ENCODE measurements at places on chromosomes 3 and 15.
A peak's percentile ranks its signal among the peaks of the same experiment; 100 is the strongest.

GRCh38 chr3:176734146-176734545, 463.1 kb downstream of the TBL1XR1 start:
- no peaks in the 10 kb centered on the region for H3K27me3 ChIP-seq
- no peaks in the 10 kb centered on the region for H3K36me3 ChIP-seq
- H3K27ac ChIP-seq, result no peak overlapping the region
- H3K4me3 ChIP-seq, result no peak overlapping the region

GRCh38 chr3:74532446-74532845, 82.0 kb downstream of the CNTN3 start:
- H3K27ac ChIP-seq, result no peak overlapping the region
- no peak for DNase-seq
- H3K4me1 ChIP-seq, result no peaks in the 10 kb centered on the region
- H3K27me3 ChIP-seq, result no peaks in the 10 kb centered on the region
- H3K36me3 ChIP-seq, result no peaks in the 10 kb centered on the region

DNA sequence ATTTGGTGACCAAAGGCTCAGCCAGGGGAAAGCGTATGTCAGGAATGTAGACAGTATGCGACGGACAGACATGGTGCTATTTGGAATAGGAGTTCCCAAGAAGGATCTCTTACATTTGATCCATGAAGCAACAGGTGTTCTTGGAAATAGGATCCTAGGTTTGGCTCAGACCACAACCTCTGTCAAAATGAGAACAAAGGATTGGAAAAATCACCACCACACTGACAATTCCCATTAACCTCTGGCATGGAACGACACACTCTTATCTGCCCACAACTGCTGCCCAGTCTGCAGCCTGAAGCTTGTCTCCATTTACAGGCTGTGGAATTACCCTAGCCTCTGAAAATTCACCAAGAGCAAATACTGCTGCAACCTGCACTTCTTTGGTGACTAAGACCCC, 33.6 kb upstream of the LRRN1 start:
- H3K4me3 ChIP-seq, result no peak overlapping the region
- no peaks in the 10 kb centered on the region for H3K4me1 ChIP-seq
- H3K36me3 ChIP-seq, result no peaks in the 10 kb centered on the region
- no peak overlapping the region for H3K27ac ChIP-seq
- H3K27me3 ChIP-seq, result no peaks in the 10 kb centered on the region
- no peak for DNase-seq

DNA sequence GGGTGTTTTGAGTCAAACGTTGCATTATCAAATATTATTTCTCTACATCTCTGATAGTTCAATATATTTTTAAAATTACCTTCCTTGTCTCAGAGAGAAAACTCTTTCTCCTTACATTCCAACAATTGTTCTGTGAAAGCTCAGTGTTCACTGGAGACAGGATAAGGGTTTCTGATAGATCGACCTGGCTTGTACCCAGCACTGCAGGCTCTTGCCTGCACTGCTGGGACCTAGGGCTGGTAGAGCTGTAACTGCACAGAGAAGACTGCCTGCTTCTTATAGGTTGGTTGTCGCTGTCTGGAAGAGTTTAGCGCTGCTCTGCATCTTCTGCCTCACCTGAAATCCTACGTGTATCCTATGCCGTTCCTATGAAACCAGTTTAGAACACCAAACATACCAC, 249.9 kb upstream of the LRTM1 start:
- no peak for DNase-seq
- H3K36me3 ChIP-seq, result no peaks in the 10 kb centered on the region
- no peak overlapping the region for H3K4me3 ChIP-seq
- H3K27me3 ChIP-seq, result no peaks in the 10 kb centered on the region
- H3K27ac ChIP-seq, result no peak overlapping the region
- H3K4me1 ChIP-seq, result no peaks in the 10 kb centered on the region

GRCh38 chr3:115999613-116000012, 376.3 kb downstream of the GAP43 start:
- no peaks in the 10 kb centered on the region for H3K27me3 ChIP-seq
- H3K36me3 ChIP-seq, result no peaks in the 10 kb centered on the region
- no peak overlapping the region for H3K4me3 ChIP-seq
- DNase-seq, result no peak

GRCh38 chr3:4546346-4547178, 53.4 kb downstream of the ITPR1 start:
- no peak for DNase-seq
- H3K27ac ChIP-seq, result no peak overlapping the region
- no peak overlapping the region for H3K4me3 ChIP-seq
- peaks cover 32% of the 10 kb centered on the region for H3K4me1 ChIP-seq
- no peaks in the 10 kb centered on the region for H3K36me3 ChIP-seq

DNA sequence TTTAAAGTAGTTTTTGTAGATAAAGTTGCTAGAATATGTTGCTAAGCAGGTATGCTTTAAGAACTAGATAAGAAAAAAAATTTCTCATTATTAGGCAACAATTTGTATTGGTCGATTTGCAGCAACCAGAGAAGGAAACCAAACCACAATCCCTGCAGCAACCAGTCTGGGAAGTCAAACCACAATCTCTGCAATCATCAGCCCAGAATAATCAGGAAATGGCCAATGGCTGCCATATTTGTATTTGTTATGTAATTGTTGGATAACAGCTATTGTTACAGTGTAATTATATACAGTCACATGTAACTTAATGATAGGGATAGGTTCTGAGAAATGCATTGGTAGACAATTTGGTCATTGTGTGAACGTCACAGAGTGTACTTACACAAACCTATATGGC, 23.6 kb downstream of the STXBP5L start:
- no peak overlapping the region for H3K4me3 ChIP-seq
- H3K27me3 ChIP-seq, result no peaks in the 10 kb centered on the region
- DNase-seq, result no peak
- no peaks in the 10 kb centered on the region for H3K4me1 ChIP-seq

DNA sequence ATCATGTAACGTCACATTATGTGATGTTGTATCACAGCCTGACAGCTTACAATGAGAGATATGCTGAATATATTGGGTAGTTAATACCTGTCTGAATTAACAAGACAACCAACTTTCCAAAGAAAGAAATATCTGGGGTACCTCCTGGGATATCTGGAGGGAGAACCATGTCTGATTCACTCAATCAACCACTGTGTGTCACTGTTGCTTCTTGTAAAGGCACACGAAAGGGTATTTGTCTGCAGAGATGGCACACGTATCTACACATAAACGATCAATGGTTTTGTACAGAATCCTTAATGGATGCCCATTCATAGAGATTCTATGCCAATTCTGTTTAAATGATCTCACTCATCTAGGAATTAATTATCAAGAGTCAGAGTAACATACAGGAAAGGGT, 252.1 kb upstream of the TMCO5A start:
- no peak for DNase-seq
- H3K4me1 ChIP-seq, result no peaks in the 10 kb centered on the region
- H3K27me3 ChIP-seq, result no peaks in the 10 kb centered on the region
- H3K4me3 ChIP-seq, result no peak overlapping the region

- no peak for DNase-seq
- H3K4me1 ChIP-seq, result no peaks in the 10 kb centered on the region
- H3K27ac ChIP-seq, result no peak overlapping the region
- no peaks in the 10 kb centered on the region for H3K27me3 ChIP-seq
- H3K36me3 ChIP-seq, result no peaks in the 10 kb centered on the region
These were observed 342.4 kb upstream of the KCNMB2 start for GRCh38 chr3:178193846-178194245.

- peaks cover 20% of the 10 kb centered on the region for H3K4me1 ChIP-seq
- H3K4me3 ChIP-seq, result no peak overlapping the region
- H3K27ac ChIP-seq, result no peak overlapping the region
- H3K27me3 ChIP-seq, result no peaks in the 10 kb centered on the region
- no peaks in the 10 kb centered on the region for H3K36me3 ChIP-seq
- no peak for DNase-seq
These were observed 1.5 kb downstream of the CYP1A1 start for GRCh38 chr15:74723754-74724334.

- no peaks in the 10 kb centered on the region for H3K36me3 ChIP-seq
- no peaks in the 10 kb centered on the region for H3K27me3 ChIP-seq
- no peak overlapping the region for H3K4me3 ChIP-seq
- H3K4me1 ChIP-seq, result no peaks in the 10 kb centered on the region
- H3K27ac ChIP-seq, result no peak overlapping the region
- no peak for DNase-seq
These were observed 287.5 kb downstream of the ZPLD1 start for GRCh38 chr3:102722317-102722716.

- no peaks in the 10 kb centered on the region for H3K4me1 ChIP-seq
- no peak overlapping the region for H3K27ac ChIP-seq
- no peaks in the 10 kb centered on the region for H3K27me3 ChIP-seq
- H3K36me3 ChIP-seq, result no peaks in the 10 kb centered on the region
- no peak overlapping the region for H3K4me3 ChIP-seq
- no peak for DNase-seq
These were observed 18.1 kb downstream of the LNP1 start for GRCh38 chr3:100419406-100419805.

DNA sequence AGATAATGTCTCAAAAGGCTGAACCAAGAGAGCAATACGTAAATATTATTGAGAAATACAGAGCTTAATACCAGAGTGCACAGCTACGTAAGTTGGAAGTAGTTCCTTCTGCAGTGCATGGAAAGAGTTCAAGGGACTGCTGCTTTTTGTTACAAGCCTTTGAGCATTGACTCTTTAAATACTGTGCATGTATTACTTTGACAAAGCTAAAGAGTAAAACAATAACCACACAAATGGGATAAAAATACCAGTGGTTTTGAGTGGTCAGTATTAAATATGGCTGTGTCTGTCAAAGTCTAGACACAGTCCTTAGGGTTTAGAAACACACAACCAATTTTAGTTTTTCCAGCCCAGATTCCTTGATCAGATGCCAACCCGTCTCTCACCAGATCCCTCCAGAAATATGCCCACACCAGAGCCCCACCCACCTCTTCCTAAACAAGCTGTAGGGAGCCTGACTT, 62.1 kb downstream of the SSR3 start:
- H3K27me3 ChIP-seq, result no peaks in the 10 kb centered on the region
- no peak for DNase-seq
- no peaks in the 10 kb centered on the region for H3K36me3 ChIP-seq
- H3K4me3 ChIP-seq, result no peak overlapping the region
- no peak overlapping the region for H3K27ac ChIP-seq
- no peaks in the 10 kb centered on the region for H3K4me1 ChIP-seq

DNA sequence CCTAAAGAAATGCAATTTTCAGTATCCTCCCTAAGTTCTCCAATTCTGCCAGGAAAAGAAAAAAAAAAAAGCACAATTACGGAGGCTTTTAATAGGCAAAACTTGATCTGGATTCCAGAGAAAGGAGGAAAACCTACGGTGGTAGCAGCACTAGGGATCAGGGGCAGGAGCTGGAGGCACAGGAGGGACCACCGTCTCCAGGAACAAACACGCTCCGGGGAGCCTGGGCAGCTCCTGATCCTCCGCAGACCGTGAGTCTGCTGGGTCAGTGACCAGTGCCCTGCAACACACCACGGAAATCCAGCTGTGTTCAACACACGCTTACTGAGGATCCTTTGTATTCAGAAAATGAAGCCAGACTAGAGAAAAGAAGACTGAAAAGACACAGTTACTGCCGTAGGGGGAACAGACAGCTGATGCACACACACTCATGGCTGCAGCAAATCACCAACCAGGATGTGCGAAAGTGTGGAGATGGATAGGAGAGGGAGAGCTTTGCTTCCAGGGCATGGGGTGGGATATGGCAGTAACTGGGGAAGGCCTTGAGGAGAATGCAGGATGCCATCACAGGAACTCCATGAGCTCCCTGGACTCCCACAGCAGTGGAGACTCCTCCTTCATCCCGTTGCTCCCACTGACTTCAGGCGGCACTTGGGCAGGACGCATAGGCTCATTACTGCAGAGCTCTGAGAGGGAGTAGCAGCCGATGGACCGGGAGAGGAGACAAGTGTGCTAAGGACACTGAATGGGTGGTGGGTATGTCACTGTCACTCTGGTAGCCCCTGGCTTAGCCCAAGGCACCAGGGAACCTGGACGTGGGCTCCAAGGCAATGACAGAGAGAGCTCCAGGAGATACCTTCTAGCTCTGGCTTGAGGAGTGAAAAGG, 167.0 kb downstream of the ATP10A start:
- H3K27ac ChIP-seq, result no peak overlapping the region
- H3K36me3 ChIP-seq, result no peaks in the 10 kb centered on the region
- no peaks in the 10 kb centered on the region for H3K27me3 ChIP-seq
- H3K4me1 ChIP-seq, result no peaks in the 10 kb centered on the region
- no peak overlapping the region for H3K4me3 ChIP-seq

- no peaks in the 10 kb centered on the region for H3K4me1 ChIP-seq
- H3K36me3 ChIP-seq, result no peaks in the 10 kb centered on the region
- no peak overlapping the region for H3K4me3 ChIP-seq
- no peak for DNase-seq
These were observed 3.1 kb upstream of the BNC1 start for GRCh38 chr15:83287541-83288027.

- H3K27ac ChIP-seq, result peak overlapping the region; percentile 94
- H3K27me3 ChIP-seq, result no peaks in the 10 kb centered on the region
- H3K4me1 ChIP-seq, result peaks cover 14% of the 10 kb centered on the region
- H3K36me3 ChIP-seq, result no peaks in the 10 kb centered on the region
- H3K4me3 ChIP-seq, result peak overlapping the region; percentile 88
These were observed 610 bp upstream of the SATB1 start for GRCh38 chr3:18425641-18426257.

DNA sequence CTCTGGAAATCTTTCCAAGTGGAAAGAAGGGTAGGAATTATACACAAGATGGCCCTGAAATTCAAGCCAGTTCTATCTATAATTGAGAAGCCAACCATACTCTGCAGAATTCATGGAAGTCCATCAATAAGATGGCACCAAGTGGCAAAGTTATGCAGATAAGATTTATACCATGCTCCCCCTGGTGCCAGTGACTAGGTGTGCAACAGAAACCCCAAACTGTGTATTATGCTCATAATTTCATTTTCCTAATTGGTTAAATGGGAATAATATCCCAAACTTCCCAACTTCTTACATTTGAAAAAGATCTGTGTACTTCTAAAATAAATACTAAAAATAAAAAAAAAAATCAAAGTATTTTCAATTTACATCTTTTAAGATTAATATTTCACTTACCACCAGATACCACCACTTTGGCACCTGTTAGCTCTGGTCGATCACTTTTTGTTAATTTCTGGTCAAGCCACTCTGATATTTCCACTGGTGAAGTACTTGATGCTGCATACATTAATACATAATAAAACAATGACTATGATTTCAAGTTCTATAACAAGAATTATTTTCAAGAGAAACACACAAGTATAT, 25.9 kb downstream of the ETFA start:
- no peak overlapping the region for H3K4me3 ChIP-seq
- peaks cover 69% of the 10 kb centered on the region for H3K36me3 ChIP-seq
- no peak for DNase-seq
- H3K4me1 ChIP-seq, result no peaks in the 10 kb centered on the region
- H3K27ac ChIP-seq, result no peak overlapping the region

GRCh38 chr3:128805772-128806171, 73.6 kb upstream of the ACAD9 start:
- peaks cover 88% of the 10 kb centered on the region for H3K4me1 ChIP-seq
- no peak overlapping the region for H3K4me3 ChIP-seq
- peaks cover 25% of the 10 kb centered on the region for H3K36me3 ChIP-seq

DNA sequence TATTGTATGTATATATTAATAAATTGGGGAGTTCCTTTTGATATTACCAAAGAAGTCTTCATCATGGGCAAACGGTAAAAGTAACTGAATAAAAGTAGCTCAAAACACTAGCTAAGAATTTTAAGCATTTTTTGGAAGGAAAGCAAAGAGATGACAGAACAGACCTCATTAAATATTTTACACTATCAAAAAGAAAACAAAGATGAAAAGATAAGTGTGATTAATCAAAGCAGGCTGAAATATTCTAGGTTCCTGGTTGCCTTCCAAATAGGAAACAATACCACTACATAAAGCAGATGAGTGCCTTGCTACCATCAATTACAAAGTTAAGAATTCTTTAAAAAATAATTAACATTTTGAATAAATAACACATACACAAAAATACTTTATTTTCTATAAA, 3.6 kb downstream of the NKIRAS1 start:
- peaks cover 16% of the 10 kb centered on the region for H3K4me1 ChIP-seq
- DNase-seq, result no peak
- no peak overlapping the region for H3K27ac ChIP-seq
- H3K36me3 ChIP-seq, result peaks cover 8% of the 10 kb centered on the region
- H3K4me3 ChIP-seq, result no peak overlapping the region

All from right atrium auricular region (tissue), 2 donors.